ENCODE measurements at places on chromosomes 7 and 10.

DNA sequence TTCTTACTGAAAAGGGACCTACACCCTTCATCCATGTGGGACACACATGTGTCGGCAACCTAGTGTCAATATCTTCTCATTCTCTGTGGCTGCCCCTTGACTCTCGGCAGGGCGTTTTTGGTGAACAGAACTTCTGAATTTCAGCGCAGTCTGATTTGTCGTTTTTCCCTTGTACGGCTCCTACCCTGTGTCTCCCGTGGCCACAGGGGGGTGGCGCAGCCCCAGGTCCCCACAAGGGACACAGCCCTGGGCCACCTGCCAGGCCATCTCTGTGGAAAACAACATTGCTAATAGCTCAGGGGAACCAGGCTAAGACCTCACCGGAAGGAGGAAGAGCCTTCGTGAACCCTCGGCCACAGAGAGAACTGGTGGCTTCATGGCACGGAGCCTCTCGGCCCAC, 53.1 kb upstream of the NKX6-2 start:
- no peak for DNase-seq

DNA sequence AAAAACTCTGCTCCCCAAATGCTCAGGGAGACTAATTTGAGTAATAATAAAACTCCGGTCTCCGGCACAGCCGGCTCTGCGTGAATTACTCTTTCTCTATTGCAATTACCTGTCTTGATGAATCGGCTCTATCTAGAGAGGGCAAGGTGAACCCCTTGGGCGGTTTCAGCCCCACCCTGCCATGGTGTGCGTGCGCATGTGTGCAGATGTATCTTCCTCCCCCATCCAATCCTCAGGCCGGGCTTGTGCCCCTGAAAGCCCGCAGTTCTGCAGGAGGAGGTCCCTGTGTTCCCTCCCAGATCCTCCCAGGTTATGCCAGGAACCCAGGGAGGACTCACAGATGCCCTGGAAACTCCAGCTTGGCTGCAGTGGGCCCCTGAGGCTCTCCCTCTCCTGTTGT, 48.3 kb upstream of the MYL10 start:
- no peak for DNase-seq

DNA sequence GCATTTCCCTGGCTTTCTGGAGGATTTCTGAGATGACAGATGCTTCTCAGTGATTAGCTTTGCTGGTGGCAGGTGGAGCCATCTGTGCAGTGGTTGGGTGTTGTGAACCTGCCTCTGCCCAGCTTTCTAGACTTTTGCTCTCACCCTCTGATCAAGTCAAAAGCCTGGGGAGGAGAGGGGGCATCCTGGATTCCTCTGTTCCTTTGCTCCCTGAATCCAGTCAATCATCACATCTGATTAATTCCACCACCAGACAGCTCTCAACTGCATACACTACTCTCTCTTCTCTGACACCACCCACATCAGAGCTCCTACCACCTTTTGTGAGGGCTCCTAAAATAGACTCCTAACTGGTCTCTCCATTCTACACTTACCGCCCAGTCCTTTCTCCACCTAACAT, 283.5 kb downstream of the WDR11 start:
- no peak for DNase-seq

- DNase-seq: no peak
Observed at GRCh38 chr7:94848531-94848930, 58.9 kb upstream of the PPP1R9A start.

- DNase-seq: no peak
Observed at GRCh38 chr10:45417746-45418145, 43.7 kb downstream of the ALOX5 start.

DNA sequence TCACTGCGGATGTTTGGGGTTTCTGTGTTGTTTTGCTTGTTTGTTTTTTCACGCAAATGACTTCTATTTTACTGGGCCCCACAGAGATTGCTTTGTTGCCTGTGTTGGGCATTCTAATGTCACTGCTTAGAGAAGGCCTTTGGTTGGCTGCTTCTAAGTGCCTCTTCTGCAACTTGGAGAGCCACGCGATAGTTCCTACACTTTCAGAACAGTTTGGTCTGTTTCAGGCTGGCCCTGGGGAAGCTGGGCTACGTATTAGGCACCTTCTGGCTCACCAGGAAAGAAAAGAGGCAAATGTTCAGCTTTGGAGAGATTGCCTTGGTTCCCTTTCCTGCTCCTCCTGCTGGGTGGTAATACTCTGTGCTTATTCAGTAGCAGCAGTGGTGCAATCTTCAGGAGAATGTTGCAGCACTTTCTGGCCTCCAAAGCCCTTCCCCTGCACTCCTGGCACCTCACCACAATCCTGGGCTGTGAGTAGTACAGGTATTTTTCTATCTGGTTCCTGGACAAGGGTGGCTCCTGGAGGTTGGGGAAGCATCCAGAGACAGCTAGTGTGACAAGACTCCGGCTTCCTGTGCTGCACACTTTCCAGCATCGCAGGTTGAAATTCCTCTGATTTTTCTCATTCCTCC, 1.2 kb downstream of the ANTXRL start:
- DNase-seq: no peak

Measured in stimulated activated CD8-positive, alpha-beta memory T cell treated with anti-CD3 and anti-CD28 coated beads, Interleukin-7, amount 100 ng/mL, for 1 hour (primary cell).